ENCODE measurements at places on chromosomes 6 and 20.
A peak's percentile ranks its signal among the peaks of the same experiment; 100 is the strongest.

DNA sequence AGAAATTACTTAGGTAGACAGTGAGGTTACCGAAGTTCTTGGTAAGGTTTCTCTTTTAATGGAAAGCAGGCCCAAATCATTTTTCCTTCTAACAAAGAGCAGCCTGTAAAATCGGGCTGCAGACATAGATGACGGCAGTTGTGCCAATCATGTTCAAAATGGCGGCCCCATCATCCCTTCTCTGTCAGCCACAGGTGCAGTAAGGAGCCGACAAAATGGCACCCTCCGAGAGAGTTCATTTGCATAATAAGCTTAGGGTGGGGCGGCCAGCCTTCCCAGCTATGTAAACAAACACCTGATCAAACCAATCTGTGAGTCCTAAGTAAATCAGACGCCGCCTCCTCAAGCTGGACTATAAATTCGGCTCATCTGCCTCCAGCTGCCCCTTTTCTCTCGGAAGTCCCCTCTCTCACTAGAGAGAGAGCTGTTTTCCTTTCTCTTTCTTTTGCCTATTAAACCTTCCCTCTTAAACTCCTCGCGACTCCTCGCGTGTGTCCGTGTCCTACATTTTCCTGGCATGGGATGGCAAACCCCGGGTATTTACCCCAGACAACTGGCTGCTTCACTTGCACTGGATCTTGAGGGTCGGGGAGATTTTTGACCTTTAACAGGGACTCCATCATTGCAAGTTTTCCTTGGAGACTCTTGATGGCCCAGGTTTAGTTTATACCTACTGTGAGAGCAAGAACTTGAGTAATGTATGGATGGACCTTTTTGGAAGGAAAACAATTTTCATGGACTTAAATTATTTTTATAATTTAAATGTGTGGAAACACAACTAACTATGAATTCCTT, 8.9 kb upstream of the DDR1 start:
- no peak for DNase-seq

- DNase-seq, result no peak
These were observed 742.0 kb upstream of the POU3F2 start for GRCh38 chr6:98092331-98092730.

DNA sequence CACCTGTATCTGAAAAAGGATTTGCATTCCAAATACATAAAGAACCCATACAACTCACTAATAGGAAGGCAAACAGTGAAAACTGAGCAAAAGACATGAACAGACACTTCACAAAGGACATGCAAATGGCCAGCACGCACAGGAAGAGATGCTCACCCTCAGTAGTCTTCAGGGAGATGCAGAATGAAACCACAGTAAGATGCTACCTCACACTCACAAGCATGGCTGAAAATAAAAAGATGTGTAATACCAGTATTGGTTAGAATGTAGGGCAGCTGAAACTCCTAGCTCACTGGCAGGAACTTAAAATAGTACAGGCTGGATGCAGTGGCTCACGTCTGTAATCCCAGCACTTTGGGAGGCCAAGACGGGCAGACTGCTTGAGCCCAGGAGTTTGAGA, 64.6 kb downstream of the SNX5 start:
- DNase-seq, result no peak

GRCh38 chr6:113873043-113873667, 16.0 kb downstream of the MARCKS start:
- DNase-seq, result no peak

DNA sequence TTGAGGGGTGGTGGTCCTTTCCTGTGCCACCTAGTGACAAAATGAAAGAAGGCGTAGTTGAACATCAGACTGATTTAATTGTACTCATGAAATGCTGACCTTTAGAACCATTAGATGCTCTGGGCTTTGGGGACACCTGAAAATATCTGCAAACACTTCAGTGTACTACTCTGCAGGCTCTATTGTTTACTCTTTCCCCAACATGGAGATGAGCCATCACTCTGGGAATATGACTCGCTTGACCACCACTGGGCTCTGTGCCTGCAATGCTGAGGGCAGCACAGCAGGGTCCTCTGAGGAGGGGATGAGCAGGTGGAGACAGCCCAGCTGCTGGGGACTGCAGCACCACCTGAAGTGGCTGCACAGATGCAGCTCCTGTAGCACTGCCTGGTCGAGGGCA, 74.8 kb upstream of the SLC24A3 start:
- DNase-seq, result no peak

DNA sequence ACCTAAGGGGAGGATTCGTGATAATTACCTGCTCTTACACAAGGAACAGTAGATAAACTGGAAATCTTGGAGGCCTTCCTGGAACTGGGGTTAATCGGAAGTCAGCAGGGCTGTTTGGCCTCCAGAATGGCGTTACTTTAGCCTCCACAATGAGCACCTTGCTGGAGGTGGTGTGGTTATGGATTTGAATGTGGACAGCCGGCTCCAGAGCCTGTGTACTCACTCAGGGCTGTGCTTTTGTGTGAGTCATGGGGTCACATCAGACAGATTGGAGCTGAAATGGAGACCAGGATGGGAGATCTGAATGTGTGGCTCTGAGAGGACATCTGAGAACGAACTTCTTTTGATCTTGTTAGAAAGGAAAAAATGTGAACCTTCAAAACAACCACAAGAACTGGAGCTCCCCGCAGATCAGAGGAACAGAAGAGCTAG, 30.4 kb downstream of the IGF2R start:
- DNase-seq, result no peak

DNA sequence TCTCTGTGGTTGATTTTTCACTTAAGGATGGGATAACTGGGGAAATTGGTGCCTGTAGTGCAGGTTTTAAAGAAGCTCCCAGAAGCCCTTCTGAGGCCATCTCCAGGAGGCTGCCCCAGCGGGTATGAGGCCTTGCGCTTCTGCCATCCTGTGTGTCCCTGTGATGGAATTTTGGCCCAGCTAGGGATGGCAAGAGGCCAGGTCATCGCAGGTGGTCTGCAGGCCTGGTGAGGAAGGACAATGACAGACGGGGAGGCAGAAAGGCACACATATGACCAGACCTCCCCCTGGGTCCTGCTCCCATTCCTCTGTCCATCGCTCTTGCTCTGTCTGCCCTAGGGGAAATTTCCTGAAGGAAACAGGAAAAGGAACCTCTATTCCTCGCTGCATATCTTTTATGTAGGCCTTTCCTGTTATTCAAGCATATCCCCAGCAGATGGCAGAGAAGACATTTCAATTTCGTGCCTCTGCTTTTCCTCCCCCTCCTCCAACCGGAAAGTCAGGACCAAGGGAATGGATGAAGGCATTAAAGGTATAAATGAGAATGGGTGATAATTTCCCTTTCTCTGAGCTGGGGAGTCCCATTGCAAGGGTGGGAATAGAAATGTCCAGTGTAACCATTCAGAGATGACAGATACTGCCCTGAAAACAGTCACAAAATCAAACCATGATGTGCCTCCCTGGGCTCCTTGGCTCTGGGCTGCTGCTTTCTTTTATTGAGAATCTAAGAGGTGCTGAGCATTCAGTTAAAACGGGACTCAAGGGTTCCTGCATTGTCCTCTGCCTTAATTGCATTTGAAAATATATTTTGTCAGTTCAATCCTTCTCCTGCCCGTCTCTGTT, 17.6 kb upstream of the HLA-F start:
- peak; percentile 37 for DNase-seq

DNA sequence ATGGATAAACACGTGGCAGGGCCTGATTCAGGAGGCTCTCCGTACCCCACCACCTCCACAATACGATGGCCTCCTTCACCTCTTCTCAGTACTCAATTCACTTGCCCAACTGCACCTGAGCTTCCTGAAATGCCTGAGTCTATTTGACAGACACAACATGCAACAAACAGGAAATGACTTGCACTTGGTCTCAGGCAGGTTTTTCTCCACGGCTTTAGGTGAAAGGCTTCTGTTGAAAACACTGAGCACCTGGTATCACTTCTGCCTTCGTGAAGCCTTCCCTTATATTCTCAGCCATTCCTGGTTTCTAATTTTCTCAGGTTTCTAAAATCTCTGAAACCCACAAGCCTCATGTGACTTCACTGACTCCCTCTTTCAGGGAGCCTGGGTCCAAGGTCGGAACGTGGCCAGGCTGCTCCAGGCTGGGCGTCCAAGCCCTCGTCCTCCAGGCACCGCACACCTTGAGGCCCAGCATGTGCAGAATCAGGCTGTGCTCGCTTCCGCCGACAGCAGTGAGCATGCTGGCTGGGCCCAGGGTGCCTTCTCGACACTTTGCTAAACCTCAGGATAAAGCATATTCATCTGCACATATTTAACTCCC, 34.7 kb downstream of the TAF4 start:
- DNase-seq, result no peak

Measured in NCI-H1694 (cell line).